Trophoblast cell (in vitro differentiated cells and primary cell): ENCODE measurements at places on chromosomes 4 and X.

DNA sequence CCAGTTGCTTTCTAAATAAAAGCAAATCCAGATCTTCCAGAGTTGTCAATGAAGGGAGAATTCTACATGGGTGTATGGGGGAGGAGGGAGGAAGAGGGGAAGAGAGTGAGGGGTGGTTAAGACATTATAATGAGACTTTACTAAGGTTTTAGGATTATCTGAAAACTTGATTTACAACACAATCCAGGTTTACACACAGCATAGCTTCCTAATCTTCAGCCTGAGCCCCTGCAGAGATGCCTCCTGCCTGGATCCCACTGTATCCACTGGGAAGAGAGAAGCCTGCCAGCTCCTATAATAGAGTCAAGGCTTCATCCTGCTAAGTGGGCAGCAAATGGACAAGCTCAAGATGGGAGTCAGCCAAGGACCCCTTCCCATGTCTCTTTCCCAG lies 85.6 kb upstream of the KIT start:
- H3K36me3 ChIP-seq: no peaks in the 10 kb centered on the region
- no peaks in the 10 kb centered on the region for H3K27me3 ChIP-seq
- no peak overlapping the region for H3K4me3 ChIP-seq
- no peak overlapping the region for H3K27ac ChIP-seq
- DNase-seq: no peak

DNA sequence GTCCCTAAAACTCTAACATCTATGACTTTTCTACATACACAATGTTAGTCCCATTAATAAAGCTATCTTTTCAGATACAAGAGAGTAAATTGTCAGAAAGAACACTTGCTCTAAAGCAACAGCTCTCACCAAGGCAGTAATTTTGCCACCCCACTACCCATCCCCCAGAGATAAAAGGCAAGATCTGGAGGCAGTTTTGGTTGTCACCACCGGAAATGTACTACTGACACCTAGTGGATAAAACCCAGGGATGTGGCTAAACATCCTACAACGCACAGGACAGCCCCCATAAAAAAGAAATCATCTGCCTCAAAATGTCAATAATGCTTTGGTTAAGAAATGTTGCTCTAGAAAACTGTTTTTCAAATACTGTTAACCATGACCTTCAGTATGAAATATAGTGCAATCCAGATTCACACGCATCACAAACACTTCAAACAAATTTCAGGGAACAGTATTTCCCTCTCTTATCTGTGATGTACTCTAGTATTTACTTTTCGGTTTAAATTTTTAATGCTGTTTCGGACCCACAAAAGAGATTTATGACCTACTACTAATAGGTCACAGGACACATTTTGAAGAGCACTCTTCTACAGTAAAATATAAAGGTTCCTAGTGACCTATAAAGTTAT lies 5.1 kb downstream of the FBXL5 start:
- H3K27me3 ChIP-seq: no peaks in the 10 kb centered on the region
- peaks cover 3% of the 10 kb centered on the region for H3K36me3 ChIP-seq
- DNase-seq: no peak
- no peaks in the 10 kb centered on the region for H3K4me1 ChIP-seq

GRCh38 chr4:41935652-41936021 lies 408 bp downstream of the TMEM33 start:
- H3K36me3 ChIP-seq: peaks cover 4% of the 10 kb centered on the region
- peak overlapping the region; percentile 99 for H3K4me3 ChIP-seq
- H3K4me1 ChIP-seq: peaks cover 8% of the 10 kb centered on the region
- H3K27ac ChIP-seq: peak overlapping the region; percentile 82

GRCh38 chrX:154821523-154821922 lies 12.9 kb downstream of the SMIM9 start:
- H3K4me3 ChIP-seq: no peak overlapping the region
- H3K36me3 ChIP-seq: no peaks in the 10 kb centered on the region
- no peak overlapping the region for H3K27ac ChIP-seq
- no peak for DNase-seq

GRCh38 chr4:18056030-18056429 lies 34.5 kb upstream of the LCORL start:
- no peak overlapping the region for H3K4me3 ChIP-seq
- H3K4me1 ChIP-seq: no peaks in the 10 kb centered on the region
- no peaks in the 10 kb centered on the region for H3K27me3 ChIP-seq
- no peak for DNase-seq
- no peak overlapping the region for H3K27ac ChIP-seq
- no peaks in the 10 kb centered on the region for H3K36me3 ChIP-seq

- peaks cover 54% of the 10 kb centered on the region for H3K4me1 ChIP-seq
- H3K4me3 ChIP-seq: no peak overlapping the region
- no peaks in the 10 kb centered on the region for H3K36me3 ChIP-seq
- H3K27ac ChIP-seq: no peak overlapping the region
- H3K27me3 ChIP-seq: no peaks in the 10 kb centered on the region
Measured at GRCh38 chr4:6938647-6939271, 29.1 kb downstream of the TBC1D14 start.

GRCh38 chr4:88751258-88752075 lies 53.8 kb upstream of the NAP1L5 start:
- no peak overlapping the region for H3K4me3 ChIP-seq
- no peaks in the 10 kb centered on the region for H3K4me1 ChIP-seq
- no peaks in the 10 kb centered on the region for H3K27me3 ChIP-seq
- H3K27ac ChIP-seq: no peak overlapping the region

GRCh38 chrX:40411340-40412111 lies 169.2 kb upstream of the ATP6AP2 start:
- peaks cover 9% of the 10 kb centered on the region for H3K4me1 ChIP-seq
- DNase-seq: no peak
- H3K4me3 ChIP-seq: no peak overlapping the region
- no peaks in the 10 kb centered on the region for H3K27me3 ChIP-seq

GRCh38 chrX:119784747-119785446 lies 6.5 kb downstream of the RPL39 start:
- H3K4me3 ChIP-seq: no peak overlapping the region
- no peaks in the 10 kb centered on the region for H3K27me3 ChIP-seq
- no peak overlapping the region for H3K27ac ChIP-seq

- no peaks in the 10 kb centered on the region for H3K4me1 ChIP-seq
- H3K27ac ChIP-seq: no peak within 1 kb of the TSS
- no peak for DNase-seq
- H3K27me3 ChIP-seq: no peaks in the 10 kb centered on the region
- no peaks in the 10 kb centered on the region for H3K36me3 ChIP-seq
Measured at GRCh38 chr4:154781126-154781982, at the start of gene RBM46. Gene RBM46, plus strand, starts transcription at chr4:154781272. Its CDS starts 15,481 bp downstream, at chr4:154796753.

- H3K27ac ChIP-seq: no peak overlapping the region
- peaks cover 11% of the 10 kb centered on the region for H3K4me1 ChIP-seq
- DNase-seq: no peak
- no peaks in the 10 kb centered on the region for H3K36me3 ChIP-seq
- H3K27me3 ChIP-seq: no peaks in the 10 kb centered on the region
- no peak overlapping the region for H3K4me3 ChIP-seq
Measured at GRCh38 chr4:4675641-4676040, 133.8 kb upstream of the STX18 start.

GRCh38 chr4:11297627-11298026 lies 131.1 kb downstream of the HS3ST1 start:
- H3K4me3 ChIP-seq: no peak overlapping the region
- DNase-seq: no peak
- H3K27ac ChIP-seq: no peak overlapping the region
- H3K4me1 ChIP-seq: peaks cover 3% of the 10 kb centered on the region
- no peaks in the 10 kb centered on the region for H3K36me3 ChIP-seq
- H3K27me3 ChIP-seq: no peaks in the 10 kb centered on the region

GRCh38 chr4:76470532-76470931 lies 35.5 kb downstream of the SHROOM3 start:
- no peak for DNase-seq
- H3K27ac ChIP-seq: no peak overlapping the region
- H3K4me1 ChIP-seq: no peaks in the 10 kb centered on the region

DNA sequence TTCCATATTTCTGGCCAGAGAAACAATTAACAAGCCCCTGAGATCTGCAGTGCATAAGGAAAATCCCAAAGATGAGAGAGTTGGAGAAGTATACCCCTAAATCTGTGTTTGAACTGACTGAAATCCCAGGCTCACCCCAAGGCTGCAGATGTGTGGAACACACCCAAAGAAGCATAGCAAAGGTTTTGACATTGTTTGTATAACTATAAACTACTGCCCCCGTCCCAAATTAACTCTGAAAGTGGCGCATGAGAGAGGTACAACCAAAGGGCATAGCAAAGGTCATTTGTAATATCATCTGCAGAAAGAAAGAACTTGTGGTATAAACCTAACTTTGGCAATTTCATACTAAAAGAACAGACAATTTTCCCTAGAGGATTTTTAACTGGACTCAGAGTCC lies 157.9 kb downstream of the DCAF12L1 start:
- H3K27ac ChIP-seq: no peak overlapping the region
- DNase-seq: no peak
- no peaks in the 10 kb centered on the region for H3K27me3 ChIP-seq
- H3K4me3 ChIP-seq: no peak overlapping the region
- H3K4me1 ChIP-seq: no peaks in the 10 kb centered on the region
- no peaks in the 10 kb centered on the region for H3K36me3 ChIP-seq

DNA sequence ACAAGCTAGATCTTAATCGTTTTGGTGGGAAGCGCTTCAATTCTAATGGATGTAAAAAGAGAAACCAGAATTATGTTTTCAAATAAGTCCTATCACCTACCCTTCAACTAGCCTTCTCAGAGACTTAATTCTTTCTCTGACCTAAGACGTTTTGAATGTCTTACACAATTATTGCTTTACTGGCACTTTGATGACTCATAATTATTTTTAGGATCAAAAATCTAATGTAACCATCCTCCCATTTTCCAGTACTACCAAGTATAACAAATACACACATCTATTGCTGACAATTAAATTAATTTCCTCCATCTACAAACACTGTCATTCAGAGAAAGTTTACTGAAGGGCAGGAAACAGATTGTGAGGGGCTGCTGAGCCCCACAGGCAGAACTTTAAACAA lies 108.6 kb downstream of the PPP3CA start:
- no peaks in the 10 kb centered on the region for H3K36me3 ChIP-seq
- H3K4me1 ChIP-seq: no peaks in the 10 kb centered on the region
- H3K27ac ChIP-seq: no peak overlapping the region
- no peaks in the 10 kb centered on the region for H3K27me3 ChIP-seq
- no peak overlapping the region for H3K4me3 ChIP-seq
- DNase-seq: no peak
